ENCODE measurements at places on chromosomes 1 and 21.

DNA sequence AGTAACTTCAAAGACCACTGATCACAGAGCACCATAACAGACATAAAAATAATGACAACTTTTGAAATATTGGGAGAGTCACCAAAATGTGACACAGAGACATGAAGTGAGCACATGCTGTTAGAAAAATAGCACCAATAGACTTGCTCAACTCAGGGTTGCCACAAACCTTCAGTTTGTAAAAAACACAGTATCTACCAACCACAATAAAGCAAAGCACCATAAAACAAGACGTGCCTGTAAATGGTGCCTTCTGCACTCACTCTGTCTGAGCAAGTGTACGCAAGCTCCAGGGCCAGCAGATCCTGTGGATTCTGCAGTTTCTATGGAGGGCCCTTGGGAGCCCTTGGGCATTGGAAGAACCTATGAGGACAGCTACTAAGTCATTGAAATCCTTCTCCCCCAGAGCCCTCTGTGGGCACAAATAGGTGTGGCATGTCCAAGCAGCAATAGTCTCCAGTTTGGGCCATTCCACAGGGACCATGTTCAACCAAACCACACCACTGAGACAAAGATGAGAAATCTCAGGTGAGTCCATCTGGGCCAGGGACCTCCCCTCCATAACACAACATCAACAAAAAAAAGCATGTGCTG lies 116.9 kb upstream of the RAB4A start:
- no peak for DNase-seq

DNA sequence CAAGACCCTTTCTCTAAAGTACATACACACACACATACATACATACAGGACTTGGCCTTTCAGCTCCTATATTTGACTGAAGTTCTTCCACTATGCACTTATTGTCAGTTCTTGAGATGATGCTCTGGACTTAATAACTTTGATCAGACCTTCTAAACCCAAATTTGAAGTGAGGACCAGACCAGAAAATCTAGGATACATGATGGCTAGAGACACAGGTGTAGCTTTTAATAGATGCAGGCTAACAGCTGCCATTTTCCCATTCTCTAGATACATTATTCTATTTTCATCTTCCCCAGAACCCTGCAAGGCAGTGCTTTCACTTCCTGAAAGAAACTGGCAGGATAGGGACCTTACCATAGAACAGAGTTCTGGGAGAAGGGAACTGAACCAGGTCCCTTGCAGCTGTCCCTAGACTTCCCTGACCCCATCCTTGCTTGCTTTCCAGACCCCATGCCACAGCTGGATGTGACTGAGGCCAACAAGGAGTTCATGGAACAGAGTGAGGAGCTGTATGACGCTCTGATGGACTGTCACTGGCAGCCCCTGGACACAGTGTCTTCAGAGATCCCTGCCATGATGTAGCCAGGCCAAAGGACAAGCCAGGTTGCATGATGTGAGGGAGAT lies 14.9 kb upstream of the RAB42 start:
- no peak for DNase-seq

GRCh38 chr1:164228928-164229327 lies 330.1 kb upstream of the PBX1 start:
- DNase-seq, result no peak

DNA sequence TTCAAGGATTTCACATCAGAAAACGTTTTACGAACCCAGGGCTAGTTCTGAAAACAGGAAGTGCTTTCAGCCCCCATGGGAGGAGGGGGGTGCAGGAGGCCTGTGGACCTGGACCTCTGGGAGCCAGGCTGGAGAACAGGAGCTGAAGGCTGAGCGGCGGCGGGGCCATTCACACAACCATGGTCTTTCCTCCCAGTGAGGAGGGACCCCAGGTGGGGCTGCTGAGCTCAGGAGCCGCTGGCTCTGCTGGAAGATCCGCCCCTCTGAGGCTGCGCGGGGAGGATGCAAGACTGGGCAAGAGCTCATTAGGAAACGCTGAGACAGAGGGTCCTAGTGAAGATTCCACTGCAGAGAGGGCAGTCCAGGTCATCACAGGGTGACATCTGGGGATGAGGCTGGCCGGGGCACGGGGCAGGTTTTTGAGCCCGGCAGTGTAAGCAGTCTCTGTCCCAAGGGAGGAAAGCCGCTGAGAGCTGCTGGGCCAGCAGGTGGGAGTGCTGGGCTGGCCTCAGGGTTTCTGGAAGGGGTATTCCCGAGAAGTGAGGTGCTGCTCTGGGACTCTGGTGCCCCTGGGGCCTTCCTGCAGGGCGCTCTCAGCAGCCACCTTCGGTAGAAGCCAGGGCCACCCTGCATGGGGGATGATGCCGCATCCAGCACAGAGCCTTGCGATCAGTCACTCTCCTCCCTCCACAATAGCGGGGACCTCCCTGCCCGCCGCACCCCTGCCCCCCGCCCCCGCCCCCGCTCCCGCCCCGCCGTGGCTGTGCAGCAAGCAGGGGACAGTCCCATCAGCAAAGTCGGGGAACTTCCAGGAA lies 7.5 kb downstream of the MX2 start:
- no peak for DNase-seq

DNA sequence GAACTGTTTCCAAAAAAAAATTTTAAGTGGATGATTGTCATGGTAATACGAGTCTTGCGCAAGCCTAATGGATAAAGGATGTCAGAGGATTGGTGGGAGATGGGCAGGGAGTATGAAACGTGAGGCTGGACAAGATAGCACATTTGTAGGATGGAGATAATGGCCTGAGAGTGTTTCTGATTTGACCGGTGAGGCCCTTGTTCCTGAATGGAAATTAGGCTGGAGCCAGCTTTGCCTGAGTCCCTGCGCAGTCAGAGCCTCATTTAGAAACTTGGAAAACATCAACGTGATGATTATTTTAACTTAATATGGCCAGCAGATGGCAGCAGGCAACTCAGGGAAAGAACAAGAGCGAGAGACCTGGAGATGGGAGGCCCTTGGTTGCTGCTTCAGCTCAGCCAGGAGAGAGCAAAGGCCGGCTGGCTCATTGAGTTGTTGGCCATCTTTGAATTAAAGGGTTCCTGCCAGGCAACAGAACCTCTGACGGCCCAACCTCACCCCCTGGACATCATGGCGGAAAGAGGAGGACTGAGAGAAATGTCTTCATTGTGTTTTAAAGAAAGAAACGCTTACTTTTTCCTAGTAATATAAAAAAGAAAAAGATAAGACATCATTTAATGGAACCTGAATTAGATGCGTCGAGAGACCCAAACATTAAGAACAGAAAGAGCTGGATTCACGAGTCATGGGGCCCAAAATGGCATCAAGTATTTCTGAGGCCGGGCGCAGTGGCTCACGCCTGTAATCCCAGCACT lies 80.3 kb downstream of the SELENOF start:
- peak; percentile 94 for DNase-seq

GRCh38 chr1:107762751-107763390 lies 202.1 kb downstream of the VAV3 start:
- no peak for DNase-seq

GRCh38 chr1:209205039-209205438 lies 378.5 kb upstream of the CAMK1G start:
- no peak for DNase-seq

DNA sequence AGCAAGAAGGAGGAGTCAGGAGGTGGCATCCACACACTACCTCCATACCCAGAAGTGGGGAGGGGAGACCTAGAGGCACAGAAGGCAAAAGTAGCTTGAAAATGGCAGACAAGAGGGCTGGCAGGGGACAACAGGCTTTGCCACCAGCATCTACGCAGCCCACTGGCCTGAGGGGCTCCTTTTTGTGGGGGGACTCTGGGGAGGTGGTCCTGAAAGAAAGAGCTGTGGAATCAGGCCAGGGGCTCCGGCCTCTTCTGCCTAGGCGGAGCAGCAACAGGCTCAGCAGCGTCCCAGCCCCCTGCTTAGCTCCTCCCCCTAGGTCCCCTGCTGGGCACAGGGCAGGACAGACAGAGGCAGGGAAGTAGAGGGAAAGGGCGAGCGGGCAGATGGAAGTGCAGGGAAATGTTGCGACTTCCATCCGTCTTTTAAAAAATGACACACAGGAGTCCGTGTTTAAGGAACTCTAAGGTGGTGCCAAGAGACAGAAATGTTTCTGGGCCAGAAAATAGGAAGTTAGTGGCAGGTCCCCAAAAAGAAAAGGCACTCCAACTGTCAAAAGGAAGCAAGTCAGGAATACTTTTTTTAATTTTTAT lies 10.0 kb upstream of the LEFTY2 start:
- no peak for DNase-seq

DNA sequence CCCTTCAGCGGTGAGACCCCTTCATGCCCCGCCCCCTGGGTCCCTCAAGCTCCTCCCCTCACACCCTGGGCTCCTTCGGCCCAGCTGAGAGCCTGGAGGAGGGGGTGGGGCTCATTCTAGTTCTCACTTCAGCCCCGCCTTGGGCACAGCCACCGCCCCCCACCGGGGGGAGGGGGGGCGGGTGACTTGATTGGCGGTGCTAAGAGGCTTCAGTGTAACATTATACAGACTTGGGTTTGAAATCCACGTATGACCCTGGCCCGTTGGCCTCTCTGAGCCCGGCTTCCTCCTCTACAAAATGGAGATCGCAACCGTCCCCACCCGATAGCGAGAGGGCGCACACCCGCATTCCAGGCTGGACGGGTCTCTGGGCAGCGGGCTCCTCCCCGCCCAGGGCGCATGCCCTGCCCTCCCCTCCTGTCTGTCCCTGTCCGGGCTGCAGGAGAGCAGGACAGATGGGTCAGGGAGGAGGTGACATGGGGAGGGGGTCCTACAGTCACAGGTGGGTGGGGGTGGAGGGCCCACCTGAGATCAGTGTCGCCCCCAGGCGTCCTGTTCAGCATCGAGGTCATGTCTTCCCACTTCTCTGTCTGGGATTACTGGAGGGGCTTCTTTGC lies 5.1 kb downstream of the CLCNKB start:
- DNase-seq, result peak; percentile 33

DNA sequence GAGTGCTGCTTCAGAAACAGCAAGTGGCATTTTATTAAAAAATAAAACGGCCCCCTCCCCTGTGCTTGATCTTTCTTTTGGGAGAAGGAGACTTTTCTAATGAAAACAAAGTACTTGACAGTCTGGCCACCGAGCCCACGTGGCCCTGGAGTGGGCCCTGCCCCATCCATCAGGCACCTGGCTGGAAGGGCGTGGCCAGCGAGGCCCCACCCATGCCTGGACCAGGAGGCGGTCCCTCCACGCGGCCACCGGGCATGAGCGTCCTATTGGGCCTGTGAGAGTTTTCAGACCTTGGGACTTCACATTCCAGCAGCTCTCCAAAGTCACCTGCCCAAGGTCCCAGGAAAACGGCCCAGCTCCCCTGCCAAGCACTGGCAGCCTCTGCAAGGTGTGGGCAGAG lies 144.7 kb downstream of the CASZ1 start:
- no peak for DNase-seq

DNA sequence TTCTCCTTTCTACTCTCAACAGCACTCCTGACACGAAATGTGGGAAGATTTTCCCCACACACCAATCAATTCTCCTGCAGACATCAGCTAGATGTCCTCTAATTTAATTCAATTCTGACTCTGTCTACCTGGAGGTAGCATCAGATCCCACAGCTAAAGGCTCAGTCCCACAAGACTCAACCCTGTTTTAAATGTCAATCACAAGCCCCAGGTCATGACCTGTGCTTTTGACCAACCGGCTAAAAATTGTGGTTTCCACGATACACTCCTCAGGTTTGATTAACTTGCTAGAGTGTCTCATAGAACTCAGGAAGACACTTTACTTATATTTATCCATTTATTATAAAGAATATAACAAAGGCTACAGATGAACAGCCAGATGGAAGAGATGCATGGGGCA lies 27.4 kb downstream of the IL23R start:
- no peak for DNase-seq

- DNase-seq, result no peak
Measured at GRCh38 chr21:42779431-42779861, 99.9 kb downstream of the WDR4 start.

All from fibroblast of pulmonary artery (primary cell).